ENCODE measurements at places on chromosomes 6 and 20.

GRCh38 chr6:38025451-38025850 is 205.9 kb downstream of the ZFAND3 start:
- no peak for DNase-seq

DNA sequence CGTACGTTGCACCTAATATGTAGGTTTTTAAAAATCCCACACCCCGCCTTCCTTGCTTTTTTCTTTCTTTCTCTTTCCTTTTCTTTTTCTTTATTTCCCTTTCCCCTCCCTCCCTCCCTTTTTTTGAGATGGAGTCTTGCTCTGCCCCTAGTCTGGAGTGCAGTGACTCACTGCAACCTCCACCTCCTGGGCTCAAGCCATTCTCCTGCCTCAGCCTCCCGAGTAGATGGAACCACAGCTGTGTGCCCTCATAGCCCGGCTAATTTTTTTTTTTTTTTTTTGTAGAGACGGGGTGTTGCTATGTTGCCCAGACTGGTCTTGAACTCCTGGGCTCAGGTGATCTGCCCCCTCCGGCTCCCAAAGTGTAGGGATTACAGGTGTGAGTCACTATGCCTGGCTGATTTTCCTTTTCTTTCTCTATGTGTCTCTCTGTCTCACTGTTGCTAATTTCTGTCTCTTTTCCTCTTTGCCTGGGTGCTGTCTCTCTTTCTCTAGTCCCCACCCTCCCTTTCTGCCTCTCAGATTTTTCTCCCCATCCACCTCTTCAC is 61.2 kb downstream of the SRC start:
- DNase-seq = no peak

DNA sequence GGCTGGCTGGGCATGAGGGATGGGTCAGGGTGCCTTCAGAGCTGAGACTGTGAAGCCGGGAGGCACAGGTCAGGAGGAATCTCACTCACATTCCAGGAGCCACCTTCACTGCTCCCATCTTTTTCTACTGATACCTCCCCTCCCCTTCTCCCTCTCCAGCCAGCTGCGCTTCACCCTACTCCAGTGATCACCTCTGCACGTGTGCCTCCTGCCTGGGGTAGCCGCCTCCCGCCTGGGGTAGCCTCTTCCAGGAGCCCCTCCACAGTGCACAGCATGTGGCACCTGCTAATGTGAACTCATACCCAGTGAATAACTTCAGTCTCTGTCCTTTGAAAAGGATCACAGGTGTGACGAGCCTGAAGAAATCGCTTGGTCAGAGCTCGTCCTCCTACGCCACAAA is 232.6 kb downstream of the TMEM242 start:
- no peak for DNase-seq

DNA sequence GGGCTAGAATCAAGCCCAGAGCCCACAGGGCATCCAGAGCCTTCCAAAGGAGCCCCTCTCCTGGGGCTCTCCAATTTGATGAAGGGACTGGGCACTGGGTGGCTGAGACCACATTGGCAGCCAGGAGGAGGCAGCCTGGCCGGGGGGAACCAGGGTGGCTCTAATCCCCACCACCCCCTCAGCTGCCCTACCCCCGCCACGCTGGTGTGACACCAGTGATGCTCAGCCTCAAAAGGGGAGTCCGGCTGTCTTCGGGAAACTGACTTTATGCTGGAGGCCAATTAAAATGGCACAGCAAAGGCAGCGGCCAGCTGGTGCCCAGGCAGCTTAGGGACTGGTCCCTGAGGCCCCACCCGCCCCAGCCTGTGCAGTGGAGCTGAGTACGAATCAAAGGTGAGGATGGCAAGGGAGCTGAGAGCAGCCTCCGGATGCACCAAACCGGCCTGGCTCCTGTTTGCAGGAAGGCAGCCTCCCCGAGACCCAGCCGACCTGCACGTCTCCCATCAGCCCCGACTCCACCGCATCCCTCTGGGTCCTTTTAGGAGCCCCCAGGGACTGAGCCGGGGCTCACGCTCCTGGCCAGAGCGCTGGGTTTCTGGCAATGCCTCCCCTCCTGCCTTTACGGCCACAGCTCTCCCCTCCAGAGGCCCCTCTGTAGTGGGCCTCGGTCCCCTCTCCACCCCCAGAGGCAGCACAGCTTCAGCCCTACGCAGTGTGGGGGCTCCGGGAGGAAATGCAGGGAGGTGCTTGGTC is 28.5 kb downstream of the CHRNA4 start:
- no peak for DNase-seq

DNA sequence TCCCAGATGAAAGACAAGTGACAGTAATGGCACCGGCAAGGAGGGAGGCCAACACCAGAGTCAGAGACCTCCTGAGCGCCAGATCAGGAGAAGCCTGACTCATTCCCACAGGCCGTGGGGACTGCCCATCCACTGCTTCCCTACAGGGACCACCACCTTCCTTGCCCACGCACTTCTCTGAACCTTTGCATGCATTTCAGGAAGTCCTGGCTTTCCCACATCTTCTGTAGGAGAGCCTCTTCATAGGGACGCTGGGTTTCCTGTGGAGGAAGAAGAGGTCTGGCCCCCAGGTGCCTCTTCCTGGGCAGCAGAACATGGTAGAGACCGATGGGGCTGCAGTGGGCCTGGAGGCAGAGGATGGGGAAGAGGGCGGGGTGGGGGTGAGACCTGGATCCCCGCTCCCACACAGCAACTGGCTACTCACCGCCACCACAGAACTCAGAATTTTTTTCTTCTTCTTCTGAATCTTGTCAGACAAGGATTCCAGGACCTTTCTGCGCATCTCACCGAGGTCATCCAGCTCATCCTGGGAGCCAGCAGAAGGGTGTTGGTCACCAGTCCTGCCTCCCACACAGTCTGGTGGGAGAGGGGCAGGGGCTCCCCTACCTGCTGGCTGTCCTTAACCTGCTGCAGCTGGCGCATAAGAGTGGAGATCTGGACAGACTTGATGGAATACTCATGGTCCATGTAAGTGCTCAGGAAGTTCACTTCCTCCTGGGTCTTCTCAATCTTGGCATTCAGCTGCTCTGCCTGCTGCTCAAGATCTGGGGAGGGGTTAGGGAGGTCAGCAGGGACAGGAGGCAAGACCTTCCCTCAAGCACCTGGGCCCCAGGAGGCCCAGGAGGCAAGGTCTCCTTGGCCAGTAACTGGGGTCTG is 13.7 kb downstream of the C20orf96 start:
- no peak for DNase-seq

GRCh38 chr20:20571068-20571780 is 141.2 kb downstream of the RALGAPA2 start:
- no peak for DNase-seq

DNA sequence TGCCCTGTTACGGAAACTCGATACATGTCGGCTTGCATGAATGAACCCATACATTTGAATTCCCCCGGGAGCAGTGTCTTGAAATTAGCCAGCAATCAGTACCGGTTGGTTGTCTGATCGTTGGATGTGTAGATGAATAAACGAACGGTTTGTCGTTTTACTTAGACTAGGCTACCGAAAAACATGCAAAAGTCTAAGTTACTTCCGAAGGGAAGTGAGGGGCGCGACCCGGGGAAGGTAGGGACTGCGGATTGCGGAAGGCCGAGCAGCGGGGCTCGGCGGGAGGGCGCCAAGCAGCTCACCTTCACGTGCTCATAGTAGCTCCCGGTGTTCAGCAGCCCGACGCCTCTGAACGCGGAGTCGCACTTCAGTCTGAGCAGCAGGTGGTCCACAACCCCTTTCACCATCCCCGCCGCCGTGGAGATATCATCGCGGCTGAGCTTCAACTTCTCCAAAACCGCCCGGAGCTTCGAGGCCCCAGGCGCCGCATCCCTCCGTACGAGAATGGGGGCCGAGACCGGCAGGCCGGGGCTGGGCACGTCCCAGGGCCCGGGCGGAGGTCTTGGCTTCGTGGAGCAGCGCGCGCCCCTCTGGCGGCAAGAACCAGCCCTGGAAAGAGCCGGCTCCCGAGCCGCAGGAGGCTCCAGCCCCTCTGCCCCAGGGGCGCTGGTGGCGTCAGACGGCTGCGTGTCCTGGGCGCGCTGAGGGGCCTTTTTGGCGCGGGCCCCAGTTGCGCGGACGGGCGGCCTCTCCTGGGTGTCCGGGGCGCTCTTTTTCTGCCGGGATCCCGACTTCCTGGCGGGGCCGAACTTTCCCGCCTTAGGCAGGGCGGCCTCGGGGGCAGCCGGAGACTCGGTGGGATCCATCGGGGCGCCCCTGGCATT is 632 bp downstream of the CGAS start:
- no peak for DNase-seq

DNA sequence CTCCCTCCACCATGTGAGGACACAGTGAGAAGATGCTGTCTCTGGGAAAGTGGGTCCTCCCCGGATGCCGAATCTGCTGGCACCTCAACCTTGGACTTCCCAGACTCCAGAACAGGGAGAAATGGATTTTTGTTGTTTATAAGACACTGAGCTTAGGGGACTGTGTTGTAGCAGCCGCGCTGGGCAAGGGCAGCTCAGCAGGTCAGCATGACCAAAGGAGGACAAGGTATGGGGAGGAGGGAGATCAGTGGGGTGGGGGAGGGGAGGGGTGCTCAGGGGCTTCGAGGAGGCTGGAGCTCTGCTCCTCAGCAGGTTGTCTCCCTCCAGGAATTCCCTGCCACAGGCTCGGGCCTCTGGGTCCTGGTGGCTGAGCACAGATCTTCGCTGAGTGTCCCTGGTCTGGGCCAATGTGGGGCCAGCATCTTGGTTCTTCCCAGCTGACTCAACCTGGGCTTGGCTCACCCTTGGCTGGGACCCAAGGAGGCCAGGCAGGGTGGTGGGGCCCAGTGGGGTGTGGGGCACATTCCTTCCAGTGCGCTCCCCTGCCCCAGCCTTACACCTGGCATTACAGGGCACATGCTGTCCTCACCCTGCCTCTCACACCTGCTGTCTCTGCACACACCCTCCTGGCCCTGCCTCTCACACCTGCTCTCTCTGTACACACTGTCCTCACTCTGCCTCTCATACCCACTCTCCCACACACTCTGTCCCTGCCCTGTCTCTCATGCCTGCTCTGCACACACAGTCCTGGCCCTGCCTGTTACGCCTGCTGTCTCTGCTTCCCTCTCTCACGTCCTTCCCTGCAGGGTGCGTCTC is 107.3 kb downstream of the SYCP2 start:
- DNase-seq = no peak

GRCh38 chr6:38846844-38847243 is 131.7 kb downstream of the DNAH8 start:
- DNase-seq = no peak

DNA sequence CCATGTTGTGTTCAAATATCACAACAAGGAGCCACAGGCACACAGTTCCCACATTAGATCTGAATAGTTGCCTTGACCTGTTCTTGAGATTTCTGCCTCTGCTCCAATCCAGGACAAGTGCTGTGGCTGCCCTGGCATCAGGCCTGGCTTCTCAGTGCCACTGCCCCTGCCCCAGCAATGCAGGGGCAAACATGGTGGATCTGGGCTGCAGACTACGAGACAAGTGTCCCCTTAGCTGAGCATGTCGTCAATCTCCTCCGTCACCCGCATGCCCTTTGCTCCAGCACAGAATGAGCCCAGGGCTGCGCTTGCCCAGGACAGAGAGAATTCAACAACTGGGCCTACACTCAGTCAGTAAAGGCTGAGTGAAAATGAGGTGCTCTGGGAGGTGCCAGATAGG is 201.6 kb downstream of the SYNDIG1 start:
- no peak for DNase-seq

DNA sequence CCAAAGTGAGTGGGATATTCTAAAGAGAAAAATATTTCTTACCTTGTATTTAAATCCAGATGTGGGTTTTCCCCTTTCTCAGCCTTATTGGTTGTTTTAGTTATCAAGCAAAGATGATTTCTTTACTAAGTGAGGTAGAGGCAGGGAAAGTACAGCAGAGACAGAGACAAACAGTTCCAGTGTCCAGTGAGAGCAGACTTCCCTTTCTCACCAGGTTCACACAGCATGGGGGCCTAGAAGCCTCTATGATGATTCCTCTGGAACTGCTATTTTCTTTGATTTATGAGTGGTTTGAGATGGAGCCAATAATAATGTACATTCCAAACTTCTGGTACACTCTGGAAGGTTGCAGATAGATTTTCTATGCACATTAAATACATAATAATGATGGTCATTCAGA is 234.0 kb upstream of the MARCKS start:
- DNase-seq = no peak

DNA sequence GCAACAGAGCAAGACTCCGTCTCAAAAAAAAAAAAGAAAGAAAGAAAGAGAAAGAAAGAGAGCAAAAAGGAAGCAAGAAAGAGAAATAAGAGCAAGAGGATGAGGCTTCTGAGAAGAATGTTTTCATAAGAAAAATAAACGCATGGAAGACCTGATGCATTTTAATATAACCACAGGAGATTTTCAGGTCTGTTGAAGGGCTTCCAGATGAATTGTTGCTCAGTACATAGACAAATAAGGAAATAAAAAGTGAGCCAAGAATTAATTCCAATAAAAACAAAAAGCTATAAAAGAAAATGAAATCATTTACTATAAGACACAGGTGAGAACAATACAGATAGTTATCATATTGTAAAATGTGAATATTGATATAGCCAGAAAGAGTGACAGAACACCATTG is 43.5 kb downstream of the PERP start:
- DNase-seq = no peak

- no peak for DNase-seq
Measured at GRCh38 chr6:63492476-63492875, 79.8 kb upstream of the LOC128125822 start.

DNA sequence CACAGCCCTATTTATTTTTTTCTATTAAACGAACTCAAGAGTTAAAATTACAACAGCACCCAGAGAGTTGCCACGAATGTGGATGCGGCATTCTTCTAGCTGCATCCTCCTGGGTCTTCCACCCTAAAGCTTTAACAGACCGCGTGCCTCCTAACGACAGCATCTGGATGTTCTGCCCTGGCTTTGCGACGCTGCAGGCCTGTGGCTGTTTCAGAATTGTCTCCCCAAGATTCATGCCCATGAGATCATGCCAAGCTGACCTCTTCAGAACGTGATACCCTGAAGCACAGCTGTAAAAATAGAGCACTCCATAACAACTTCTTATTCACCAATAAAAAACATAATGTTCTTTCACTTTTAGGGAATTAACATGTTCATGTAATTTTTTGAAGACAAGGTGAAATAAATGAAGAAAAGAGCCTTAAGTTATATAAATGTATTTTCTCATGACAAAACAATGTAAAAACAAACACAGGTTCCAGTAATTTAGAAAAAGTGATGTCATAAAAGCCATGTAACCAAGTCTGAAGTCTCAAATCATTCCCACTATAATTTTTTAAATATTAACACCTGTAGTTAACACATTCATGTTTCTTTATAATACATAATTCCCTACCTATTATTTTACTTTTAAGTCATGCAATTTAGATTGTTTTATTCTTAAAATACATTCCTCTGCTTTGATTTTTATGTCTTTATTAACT is 26.5 kb downstream of the HIVEP2 start:
- no peak for DNase-seq

GRCh38 chr6:5684320-5685053 is 322.2 kb downstream of the NRN1 start:
- no peak for DNase-seq

GRCh38 chr20:4550740-4551139 is 171.0 kb upstream of the PRND start:
- DNase-seq = no peak

- no peak for DNase-seq
Measured at GRCh38 chr6:39893286-39893685, 41.0 kb downstream of the MOCS1 start.

Measured in HEK293T (cell line).